ENCODE measurements at places on chromosomes 1 and 21.

- no peak for DNase-seq
Measured at GRCh38 chr1:34714386-34714785, 40.5 kb upstream of the GJB5 start.

- no peak for DNase-seq
Measured at GRCh38 chr1:36835017-36835695, 199.2 kb downstream of the GRIK3 start.

- DNase-seq = no peak
Measured at GRCh38 chr1:50421366-50421748, 1.9 kb downstream of the DMRTA2 start.

DNA sequence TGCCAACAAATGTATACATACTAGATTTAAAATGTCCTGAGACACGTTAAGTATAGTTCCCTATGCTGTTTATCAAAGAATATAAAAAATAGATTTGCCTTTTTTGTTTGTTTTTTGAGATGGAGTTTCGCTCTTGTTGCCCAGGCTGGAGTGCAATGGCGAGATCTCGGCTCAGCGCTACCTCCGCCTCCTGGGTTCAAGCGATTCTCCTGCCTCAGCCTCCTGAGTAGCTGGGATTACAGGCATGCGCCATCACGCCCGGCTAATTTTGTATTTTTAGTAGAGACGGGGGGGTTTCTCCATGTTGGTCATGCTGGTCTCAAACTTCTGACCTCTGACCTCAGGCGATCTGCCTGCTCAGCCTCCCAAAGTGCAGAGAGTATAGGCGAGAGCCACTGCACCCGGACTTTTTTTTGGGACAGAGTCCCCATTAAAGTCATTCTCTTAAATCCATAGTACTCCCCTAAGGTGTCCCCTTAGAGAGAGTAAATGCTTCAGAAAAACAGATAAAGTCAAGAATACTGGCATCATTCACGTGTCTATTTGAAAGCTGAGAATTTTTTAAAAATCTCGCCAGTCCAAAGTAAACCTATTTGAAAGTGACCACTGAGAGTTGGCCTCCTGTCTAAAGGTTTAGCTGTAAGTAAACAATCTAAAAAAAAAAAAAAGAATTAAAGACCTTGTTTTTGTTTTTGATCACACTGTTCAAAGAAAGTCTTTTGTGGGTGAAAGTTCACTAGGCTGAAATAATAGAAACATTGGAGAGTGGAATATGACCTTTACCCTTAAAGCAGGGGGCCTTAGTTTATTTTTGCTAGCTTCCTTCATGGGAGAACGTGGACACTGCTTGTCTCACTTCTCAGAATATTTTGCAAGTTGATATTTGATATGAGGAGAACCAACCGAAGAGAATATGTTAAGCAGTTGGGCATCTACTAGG is 48.0 kb upstream of the SLC16A1 start:
- no peak for DNase-seq

GRCh38 chr1:99850459-99851291 is 514 bp downstream of the AGL start:
- DNase-seq = no peak

- no peak for DNase-seq
Measured at GRCh38 chr1:30754684-30755171, 2.8 kb downstream of the LAPTM5 start.

DNA sequence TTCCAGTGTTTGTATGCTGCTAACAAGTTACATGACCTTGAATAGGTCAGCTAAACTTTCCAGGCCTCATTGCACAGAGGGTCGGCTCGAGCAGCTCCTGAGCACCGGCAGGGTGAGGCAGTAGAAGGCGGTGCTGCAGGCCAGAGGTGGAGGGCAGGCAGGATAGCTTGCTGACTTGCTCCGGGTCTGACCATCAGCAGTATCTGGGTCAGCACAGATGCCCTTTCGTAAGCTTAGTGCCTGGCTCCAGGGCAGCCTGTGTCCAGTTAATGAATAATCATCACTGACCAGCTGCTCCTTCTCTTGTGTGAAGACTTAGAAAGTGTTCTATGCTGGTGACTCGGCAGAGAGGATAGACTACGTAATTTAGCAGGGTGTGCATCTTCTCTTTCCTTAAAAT is 6.9 kb downstream of the MAPKAPK2 start:
- DNase-seq = no peak

- DNase-seq = no peak
Measured at GRCh38 chr1:235858766-235859165, 7.9 kb downstream of the LYST start.

DNA sequence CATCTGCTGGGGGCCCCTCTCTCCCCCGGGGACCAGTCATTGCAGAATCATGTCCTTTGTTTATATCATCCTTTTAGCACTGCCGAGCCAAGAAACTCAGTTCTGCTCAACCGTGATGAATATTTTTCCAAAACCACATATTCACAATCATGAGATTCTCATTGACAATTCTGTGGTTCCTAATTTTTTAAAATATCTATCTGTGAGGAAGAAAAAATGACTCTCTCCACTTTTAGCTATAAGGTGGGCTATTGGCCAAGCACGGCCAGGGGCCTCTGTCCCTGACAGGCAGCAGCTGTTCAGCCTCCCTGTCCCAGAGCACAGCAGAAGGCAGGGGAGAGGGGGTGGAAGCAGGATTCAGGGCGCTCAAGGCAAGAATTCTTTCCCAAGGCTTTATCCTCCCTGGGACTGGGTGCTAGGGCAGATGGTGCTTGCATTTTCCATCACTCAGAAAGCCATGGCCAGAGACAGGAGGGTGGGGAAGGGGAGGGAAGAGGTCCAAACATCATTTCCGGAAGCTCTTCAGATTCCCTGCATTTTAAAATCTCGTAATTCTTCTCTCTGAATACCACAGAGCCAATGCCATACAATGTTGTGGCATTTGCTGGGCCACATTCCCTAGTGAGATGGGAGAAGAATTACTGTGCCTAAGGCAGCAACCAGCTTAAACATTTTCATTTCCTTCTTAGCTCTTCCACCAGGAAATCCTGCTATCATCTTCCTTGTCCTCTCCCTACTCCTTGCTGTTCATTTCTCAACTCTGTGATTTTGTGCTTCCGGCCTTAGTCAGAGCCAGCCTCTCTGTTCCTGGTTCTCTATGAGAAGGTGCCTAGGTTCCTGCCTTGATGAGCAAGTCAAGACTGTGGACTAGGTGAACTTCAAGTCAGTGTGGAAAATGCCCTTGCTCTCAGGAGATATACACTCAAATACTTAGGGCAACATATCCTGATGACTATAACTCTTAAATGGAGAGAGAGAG is 60.3 kb downstream of the KCNJ6 start:
- DNase-seq = no peak

DNA sequence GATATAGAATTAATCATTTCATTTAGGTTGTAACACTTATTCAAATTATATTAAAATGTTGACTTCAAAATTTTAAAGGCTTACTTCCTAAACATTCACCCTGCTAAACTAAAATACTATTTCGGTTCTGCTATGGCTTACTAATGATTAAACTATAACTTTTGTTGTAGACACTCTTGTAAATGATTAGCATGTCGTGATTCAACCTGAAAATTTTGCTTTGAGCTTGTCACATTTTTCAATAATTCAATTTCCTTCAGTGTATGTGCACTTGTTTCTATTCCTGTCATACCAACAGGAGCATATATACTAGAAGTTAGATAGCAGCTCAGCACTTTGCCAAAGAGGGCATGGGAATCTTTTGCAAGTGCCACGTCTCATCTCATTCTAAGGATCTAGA is 1018.8 kb downstream of the AMY1C start:
- no peak for DNase-seq

DNA sequence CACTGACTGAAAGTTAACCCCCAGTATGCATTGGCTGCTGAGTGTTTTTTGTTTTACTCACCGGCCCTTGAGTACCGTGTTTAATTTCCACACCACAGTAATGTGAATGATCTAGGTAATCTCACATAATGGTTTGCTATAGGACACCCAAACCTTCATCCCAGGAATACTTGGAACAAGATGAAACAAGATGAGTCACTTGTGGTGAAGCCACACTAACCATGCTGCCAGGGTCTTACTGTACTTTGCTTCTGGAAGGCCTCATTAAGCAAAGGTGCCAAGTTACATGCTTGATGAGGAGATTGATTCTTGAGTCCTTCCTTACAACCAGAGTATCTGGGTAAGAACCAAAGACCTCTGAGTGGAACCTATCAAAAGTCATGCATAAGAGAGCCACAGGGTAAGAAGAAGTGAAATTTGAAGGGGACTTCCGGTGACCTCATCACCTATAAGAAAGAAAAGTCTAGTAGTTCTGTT is 163.3 kb downstream of the NRIP1 start:
- DNase-seq = no peak

DNA sequence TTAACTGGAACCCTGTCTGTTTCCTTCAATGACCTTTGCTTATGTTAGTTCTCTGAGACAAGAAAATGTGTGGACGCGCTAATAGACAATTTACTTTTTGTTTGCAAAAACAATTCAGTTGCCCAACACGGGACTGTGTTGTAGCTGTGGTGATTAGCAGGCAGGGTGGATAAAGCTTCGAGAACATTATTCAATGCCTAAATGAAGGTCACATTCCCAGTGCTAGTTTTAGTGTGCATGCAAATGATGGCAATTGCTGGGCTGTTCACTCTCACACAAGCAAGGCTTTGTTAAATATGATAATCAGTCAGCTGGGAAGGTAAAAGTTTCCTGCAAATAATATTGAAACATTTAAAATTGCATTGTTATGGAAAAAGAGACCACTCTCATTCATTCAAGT is 188.4 kb downstream of the BACH1 start:
- DNase-seq = no peak

DNA sequence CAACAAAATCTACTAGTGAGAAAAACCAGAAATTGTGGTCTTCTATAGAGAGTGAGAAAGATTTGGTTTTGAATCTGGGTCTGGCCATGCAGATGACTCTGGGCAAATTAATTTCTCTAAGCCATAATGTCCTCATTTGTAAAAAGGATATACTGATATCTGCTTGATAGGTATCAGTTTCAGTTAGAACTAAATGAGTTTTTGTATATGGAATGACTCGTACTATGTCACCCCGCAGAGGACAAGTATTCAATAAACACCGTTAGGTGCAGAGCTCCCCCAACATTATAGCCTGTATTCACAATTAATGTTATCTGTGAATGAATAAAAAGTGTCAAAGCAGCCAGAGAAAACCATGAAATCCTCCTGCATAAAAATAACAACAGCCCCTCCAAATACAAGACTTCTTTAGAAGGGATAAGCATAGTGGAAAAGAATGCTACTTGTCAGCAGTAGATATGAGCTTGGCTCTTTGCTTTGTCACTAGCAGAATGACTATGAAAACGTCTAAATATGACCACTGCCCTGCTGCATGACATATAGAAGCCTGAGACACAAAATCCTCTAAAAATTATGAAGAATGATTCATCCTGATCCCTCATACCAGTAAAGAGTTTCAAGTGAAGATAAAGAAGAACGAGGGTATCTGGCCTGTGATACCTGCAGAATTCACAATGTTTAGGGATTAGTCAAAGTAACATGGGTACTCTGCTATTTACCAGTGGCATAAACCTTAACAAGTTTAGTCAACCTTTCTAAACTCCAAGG is 17.8 kb downstream of the SCAF4 start:
- DNase-seq = no peak

- DNase-seq = no peak
Measured at GRCh38 chr1:160261556-160261892, 825 bp downstream of the DCAF8 start.

- no peak for DNase-seq
Measured at GRCh38 chr1:110647254-110647891, 27.4 kb downstream of the KCNA3 start.

DNA sequence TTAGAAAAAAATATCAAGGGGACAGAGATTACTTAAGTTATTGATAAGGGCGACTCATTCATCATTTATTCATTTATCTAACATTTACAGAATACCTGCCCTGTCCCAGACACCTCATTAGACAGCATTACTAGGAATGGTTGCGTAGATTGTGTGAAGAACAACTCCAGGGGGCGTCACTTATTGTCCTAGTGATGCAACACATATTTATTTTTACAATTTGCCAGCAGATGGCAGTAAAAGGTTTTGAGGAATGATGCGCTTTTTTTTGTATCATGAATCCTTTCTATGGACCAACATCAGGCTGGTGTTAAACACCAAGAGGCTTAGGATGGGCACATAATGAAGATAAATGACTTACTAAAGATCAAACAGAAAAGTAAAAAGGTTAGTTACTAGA is 5.5 kb downstream of the NCAM2 start:
- DNase-seq = no peak

GRCh38 chr1:2136386-2137235 is 58.0 kb downstream of the FAAP20 start:
- DNase-seq = no peak

DNA sequence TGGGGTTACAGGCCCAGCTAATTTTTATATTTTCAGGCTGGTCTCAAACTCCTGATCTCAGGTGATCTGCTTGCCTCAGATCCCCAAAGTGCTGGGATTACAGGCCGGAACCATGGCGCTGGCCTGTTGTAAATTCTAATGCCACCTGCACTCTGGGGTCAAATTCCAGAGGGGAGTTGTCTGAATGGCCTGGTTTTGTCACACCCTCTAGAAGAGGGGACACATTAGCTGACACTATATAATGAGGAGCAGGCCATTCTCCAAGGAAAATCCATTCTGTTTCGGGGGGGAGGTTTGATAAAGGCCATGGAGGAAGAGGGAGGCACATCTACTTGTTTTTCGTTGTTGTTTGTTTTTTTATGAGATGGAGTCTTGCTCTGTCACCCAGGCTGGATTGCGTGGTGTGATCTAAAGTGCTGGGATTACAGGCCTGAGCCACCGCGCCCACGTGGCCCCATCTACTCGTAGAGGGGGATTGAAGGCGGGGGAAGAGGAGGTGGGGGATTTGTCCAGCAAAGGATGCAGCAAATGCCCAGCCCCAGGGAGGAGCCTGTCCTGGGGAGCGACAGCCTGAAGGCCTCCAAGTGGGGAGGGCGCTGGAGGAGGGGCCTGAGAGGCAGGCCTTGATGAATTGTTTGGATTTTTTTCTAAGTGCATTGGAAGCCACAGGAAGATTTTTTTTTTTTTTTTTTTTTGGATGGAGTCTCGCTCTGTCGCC is 78.4 kb upstream of the SLC45A1 start:
- DNase-seq = no peak

- no peak for DNase-seq
Measured at GRCh38 chr1:27145934-27146354, 9.0 kb downstream of the SLC9A1 start.

GRCh38 chr1:214514032-214514818 is 37.2 kb downstream of the PTPN14 start:
- no peak for DNase-seq

DNA sequence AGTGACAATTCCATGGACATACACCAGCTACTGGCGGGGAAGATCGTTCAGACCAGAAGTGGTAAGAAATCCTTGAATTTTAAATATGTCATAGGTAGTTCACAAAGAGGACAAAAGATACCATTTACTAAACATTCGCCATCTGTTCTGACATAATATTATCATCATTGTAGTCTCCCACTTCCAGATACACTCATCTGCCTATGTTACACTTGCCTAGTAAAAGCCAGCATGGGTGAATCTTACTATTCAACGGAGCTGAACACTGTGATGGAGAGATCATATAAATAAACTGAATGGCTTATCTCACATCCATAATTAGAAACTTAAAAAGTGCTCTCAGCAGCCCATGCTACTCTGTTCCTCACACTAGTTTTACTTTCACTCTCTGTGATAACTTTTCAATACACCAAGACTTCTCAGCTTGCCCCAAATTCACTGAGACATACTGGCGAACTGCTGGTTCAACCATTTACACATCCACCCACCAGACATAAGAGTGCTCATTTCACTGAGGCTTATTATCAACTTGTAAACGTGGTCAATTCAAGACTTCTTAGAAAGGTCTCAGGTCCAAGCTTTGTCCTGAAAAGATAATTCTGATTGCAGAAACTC is 463 bp upstream of the PRRC2C start:
- DNase-seq = no peak

- DNase-seq = no peak
Measured at GRCh38 chr1:34590211-34590623, 164.6 kb upstream of the GJB5 start.
